ENCODE measurements at places on chromosomes 7 and 10.

GRCh38 chr10:35452171-35452570 lies 115.9 kb downstream of the CCNY start:
- DNase-seq: no peak

DNA sequence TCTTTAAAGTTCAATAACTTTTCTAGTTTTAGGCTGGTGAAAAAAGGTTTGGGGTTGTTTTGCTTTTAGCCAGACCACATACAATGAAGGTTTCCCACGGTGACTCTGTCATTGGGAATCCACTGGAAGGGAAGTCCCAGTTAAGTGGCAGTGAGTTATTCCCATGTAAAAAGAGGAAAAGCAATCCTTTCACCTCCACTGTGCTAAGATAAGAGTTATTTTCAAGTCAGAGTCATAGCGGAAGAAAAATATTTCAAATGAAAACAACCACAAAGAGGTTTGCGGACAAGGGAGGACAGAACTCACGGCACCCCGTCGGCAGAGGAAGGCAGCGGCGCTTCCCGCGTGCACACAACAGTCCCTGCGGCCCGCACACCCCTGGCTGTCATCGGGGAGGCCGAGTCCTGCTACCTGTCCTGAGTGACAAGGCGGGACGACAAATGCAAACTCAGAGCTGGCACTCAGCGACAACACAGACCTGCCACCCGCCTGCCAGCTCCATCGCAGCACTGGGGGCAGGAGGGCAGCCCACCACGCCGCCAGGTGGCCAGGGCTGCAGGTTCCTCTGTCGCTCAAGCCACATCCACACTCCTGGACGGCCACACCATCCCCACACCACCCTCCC lies 9.3 kb upstream of the PAPOLB start:
- DNase-seq: no peak

DNA sequence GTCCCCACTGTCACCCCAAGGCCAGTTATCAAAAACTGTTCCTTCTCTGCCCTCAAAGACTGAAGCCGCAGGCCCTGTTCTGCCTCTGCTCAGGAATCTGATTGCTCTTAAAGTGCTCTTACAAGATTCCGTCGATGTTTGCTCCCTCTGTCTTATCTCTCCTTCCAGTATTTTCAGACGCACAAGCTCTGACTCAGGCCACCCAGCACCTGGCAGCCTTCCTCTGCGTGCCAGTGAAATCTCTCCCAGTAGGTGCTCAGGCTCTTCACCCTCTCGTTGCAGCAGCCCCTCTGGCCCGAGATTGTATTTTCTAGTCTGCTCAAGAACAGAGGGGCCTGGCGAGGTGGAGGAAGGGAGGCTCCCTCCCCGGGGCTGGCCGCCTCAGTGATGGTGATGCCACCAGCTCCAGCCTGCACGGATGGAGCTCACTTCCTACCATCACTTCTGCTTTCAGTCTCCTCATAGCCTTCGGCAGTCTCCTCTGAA lies 276.2 kb downstream of the USP6NL start:
- no peak for DNase-seq

DNA sequence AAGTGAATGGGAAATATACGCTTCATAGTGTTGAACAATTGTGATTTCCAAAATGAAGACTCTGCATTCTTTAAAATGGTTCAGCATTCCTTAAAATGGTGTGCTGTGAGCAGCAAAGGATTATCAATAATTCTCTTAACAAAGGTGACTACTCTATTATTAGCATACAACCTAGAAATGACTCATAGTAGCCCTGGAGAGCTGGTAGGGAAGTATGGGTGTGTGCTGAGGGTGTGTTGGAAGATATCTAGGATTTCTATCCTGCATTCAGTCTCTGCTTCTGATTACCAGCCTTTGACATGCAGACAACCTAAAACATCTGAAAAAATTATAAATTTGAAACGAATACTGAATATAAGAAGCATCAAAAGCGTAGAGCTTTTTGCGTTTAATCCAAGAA lies 72.5 kb downstream of the SEMA3D start:
- DNase-seq: no peak

Measured in stimulated activated CD8-positive, alpha-beta memory T cell treated with anti-CD3 and anti-CD28 coated beads, Interleukin-7, amount 100 ng/mL, for 1 hour (primary cell).